ENCODE measurements at places on chromosomes 6 and 20. TPM values are rescaled to one million over a fixed set of nuclear protein-coding genes. Genes with fewer than 3 reads are reported as not detected.

DNA sequence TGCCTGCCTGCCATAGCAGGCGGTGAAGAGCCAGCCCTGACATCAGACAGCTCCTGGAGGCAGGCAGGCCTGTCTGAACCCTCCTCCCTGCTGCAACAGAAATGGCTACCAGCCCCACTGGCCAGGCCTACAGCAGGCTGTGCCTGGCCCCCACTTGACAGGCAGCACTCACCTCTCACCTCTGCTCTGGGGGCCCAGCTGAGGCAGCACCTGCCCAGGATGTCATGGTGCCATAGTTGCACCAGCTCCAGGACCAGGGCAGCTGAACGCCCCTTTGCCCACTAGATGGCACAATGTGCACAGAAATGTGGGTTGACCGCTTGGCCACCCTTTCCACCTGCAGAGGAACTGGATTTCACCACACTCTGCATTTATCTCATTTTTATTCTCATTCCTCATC lies 30.6 kb downstream of the MRPL14 start:
- peak; percentile 77 for DNase-seq

- DNase-seq: no peak
Measured at GRCh38 chr6:39225543-39225942, 3.7 kb downstream of the KCNK5 start.

DNA sequence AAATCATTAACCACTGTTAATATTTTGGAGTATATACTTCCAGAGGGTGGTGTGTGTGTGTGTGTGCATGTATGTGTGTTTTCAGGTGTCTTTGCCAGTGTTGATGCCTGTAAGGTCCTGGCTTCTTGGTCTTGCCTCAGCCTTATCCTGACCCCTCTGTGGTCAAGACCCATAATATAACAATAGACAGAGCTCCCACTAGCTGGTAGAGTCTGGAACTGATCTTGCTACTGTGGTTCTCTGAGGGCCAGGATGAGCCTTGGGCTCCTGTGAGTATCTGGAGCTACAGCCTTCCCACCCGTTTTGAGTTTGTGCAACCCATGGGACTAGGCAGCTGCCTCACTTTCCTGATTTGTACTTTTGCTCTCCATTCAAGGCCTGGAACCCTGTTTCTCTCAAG lies 191.0 kb downstream of the IBTK start:
- DNase-seq: no peak

DNA sequence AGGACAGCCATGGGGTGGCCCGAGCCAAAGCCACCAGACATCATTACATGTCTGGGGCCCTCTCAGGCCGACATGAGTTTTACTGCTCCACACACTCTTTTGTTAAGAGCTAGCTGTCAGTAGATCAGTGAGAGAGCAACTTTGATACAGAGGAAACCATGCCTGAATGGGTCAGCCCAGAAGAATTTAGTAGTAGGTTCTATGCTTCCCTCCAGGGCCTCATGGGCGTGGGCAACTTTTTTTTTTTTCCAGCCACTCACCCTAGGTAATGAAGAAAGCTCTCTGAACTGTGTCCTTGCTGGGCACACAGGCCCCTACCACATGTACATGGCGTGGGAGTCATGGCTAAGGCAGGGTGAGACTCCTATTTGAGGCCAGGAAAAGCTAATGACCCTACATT lies 38.8 kb downstream of the HLA-F start:
- no peak for DNase-seq

DNA sequence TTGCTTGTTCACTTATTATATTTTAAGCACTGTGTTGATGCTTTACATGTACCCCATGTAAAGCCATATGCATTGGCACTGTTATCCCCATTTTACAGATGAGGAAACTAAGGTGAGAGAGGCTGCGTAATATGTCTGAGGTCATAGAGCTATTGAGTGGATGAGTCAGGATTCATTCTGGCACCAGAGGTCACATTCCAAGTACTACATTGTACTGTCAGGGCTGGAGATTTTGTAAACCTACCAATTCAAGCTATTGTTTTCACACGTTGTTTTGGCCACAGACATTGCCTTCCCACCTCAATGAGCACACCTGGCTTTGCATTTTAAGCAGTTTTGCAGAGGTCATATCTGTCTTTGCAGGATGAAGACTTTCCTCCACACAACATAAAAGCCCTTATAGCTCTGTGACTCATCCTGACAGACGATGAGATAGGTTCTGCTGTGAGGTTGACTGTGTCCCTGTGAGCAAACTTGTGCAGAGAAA lies 33.2 kb downstream of the ANKS1A start:
- peak; percentile 20 for DNase-seq

GRCh38 chr6:16129623-16130401 lies 926 bp downstream of the MYLIP start:
- DNase-seq: no peak

DNA sequence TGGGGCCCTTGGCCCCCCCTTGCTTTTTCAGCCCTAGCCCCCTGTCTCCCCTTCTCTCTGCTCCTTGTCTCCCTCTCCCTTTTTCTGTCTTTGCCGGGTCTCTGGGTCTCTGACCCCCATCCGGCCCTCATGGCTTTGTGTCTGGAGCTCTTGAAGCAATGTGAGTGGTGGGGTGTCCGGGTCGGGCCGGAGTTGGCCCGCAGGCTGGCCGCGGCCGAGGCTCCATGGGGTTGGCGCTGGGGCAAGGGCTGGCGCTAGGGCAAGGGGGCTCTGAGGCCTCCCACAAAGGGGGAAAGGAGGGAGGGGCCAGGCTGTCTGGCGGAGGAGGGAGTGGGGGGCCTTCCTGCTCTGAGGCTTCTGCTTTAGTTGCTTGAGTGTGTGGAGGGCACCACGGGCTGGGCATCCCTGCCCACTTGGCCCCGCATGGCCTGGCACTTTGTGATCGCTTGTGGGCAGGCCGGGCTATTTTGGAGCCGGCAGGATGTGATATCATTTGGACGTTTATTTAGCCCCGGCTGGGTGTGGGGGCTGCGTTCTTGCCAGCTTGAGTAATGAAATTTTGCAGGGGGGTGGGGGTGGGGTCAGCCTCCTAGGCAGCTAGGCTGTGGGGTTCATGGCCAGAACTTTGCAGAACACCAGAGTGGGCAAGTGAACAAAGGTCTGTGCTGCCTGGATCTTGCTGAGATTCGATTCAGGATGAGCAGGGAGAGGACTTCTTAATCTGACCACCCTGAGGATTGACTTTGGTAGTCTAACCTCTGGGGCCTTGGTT lies 78.7 kb upstream of the MYL9 start:
- no peak for DNase-seq

DNA sequence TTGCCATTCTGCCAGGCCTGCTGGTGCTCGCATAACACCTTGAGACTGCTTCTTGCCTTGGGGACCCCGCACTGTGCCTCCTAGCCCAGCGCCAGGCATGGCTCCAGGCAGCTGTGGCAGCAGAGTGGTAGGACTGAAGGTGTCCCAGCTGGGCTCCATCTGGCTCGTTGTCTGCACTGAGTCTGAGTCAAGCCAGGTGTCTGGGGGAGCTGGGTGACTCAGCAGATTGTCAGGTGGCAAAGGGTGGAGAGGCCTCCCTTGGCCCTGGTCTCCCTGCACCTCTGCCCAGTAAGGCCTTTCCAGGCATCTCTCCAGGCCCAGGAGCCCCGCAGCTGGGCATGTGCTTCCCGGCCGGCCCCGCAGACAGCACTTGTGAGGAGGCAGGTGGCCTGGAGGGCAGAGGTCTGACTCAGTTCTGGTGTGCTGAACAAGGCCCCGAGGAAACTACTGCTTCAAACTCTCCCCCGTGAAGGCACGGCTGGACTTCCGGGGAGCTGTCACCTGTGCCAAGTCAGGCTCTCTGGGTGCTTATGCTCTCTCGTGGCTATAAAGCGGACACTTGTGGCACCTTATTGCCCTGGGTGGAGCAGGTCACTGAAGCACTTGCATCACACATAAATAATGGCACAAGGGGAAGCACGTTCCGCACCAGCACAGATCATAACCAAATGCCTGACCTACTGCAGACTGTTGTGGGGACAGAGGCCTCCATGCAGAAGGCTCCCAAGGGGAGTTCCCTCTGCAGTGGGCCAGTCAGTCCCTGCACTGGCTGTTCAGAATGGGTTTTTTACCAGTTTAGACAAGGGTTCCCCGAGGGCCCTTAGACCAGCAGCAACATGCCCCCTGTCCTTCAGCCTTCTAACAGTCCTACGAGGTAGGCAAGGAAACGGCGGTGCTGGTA lies 27.5 kb downstream of the FOXC1 start:
- DNase-seq: no peak

The DEFB124 gene
- total RNA-seq: not detected

Measured in HepG2 (cell line).